ENCODE measurements at places on chromosomes 6 and 20.

DNA sequence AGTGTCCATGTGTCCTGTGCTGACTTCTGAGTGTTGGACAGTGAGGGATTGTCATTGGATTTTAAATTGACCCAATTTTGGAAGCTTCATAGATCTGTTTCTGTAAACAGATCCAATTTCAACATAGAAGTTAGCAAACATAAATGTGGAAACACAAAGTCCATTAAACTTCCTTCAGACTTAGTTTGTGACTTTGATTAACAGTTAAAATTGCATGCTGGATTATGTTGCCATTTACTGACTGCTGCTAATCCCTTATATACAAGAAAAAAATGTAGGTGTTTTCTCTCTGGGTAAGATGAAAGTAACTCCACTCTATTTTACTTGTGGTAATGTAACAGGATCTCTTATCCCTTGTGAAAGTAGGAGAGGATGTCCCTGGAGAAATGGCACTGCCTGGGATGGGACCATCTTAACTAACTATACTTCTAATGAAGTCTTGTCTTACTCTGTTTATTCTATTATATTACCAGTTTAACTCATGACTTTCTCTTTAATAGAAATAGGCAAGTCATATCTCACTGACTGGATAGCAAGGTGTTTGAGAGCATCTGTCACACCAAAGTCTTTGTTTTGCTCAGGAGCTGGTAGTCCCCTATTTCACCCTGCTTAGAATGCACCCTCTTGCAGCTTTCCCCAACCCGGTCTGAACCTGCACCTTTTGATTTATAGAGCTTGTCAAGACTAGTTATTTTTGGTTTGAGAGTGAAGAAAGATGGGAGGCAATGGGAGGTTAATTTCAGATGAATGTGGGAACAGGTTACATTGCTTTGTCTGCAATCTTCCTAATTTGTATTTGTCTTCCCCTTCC is 7.2 kb downstream of the TPX2 start:
- DNase-seq = no peak

- peak; percentile 39 for DNase-seq
Measured at GRCh38 chr6:109892451-109893435, 85.4 kb upstream of the GPR6 start.

GRCh38 chr6:75268121-75268987 is 16.2 kb downstream of the TMEM30A start:
- DNase-seq = peak; percentile 93

- DNase-seq = peak; percentile 15
Measured at GRCh38 chr20:63060057-63060991, 53.6 kb upstream of the BHLHE23 start.

GRCh38 chr20:41716436-41716835 is 98.3 kb upstream of the CHD6 start:
- no peak for DNase-seq
